ENCODE measurements at places on chromosomes 5 and 9. TPM values are rescaled to one million over a fixed set of nuclear protein-coding genes. Genes with fewer than 3 reads are reported as not detected.

DNA sequence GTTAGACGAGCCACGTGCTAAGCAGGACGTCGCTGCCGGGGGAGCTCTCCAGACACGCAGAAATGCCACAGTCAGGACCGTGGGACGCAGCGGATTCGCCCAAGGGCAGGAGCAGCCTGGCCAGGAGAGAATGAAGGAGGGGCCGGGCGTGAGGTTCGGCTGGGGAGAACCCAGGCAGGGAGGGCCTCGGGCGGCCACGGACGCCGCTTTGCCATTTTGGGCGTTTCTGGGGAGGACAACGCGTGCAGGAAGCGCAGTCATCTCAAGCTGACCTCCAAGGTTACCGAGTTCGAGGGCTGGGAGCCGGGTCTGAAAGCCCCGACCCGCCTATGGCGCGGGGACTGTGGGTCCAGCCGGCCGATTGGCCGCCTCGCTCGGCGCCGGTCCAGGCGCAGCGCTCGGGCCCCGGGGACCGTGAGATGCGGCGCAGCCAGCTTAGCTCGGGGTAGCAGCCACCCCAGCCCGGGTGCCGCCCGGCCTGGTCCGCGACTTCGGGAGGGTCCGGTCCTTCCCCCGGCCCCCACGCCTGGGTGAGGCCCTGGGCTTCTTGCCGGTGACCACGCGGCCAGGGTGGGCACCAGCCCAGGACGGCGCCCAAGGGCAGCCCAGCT, 760 bp upstream of the MAN1B1 start:
- no peak for DNase-seq

- DNase-seq, result no peak
Observed at GRCh38 chr5:92565673-92566072, 1015.3 kb downstream of the NR2F1-AS1 start.

DNA sequence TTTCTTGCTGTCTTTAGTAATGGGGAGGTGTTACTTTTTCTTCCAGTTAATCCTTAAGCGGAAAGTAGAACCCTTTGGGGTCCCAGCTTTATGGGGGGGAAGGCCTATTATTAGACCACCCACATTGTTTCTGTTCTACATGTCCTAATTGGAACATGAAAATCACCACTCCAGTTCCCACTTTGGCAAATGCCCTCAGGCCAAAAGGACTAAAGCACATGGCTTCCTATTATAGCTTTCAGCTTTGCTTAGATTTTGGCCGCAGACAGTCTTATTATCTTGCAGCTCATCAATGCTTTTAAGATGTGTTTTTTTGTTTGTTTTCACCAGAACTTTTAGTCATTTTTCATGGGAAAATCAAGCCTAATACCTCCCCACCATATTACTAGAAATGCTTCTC, 296.8 kb upstream of the ANKH start:
- no peak for DNase-seq

OR1Q1 gene
- total RNA-seq, result 0.96 TPM

SCGB3A1 gene
- total RNA-seq, result 4.1 TPM

DNLZ gene
- 19.3 TPM for total RNA-seq
